ENCODE measurements at places on chromosomes 7 and 10. TPM values are rescaled to one million over a fixed set of nuclear protein-coding genes. Genes with fewer than 3 reads are reported as not detected.

- no peaks in the 10 kb centered on the region for H3K27me3 ChIP-seq
- DNase-seq: no peak
- H3K4me1 ChIP-seq: no peaks in the 10 kb centered on the region
- H3K27ac ChIP-seq: no peak overlapping the region
- no peak overlapping the region for H3K4me3 ChIP-seq
Measured at GRCh38 chr7:135808206-135808605, 59.6 kb upstream of the FAM180A start.

- no peaks in the 10 kb centered on the region for H3K27me3 ChIP-seq
- no peak overlapping the region for H3K4me3 ChIP-seq
- H3K4me1 ChIP-seq: peaks cover 20% of the 10 kb centered on the region
- peak overlapping the region; percentile 28 for H3K27ac ChIP-seq
- DNase-seq: peak; percentile 87
Measured at GRCh38 chr7:70647801-70648498, 484.0 kb upstream of the GALNT17 start.

Gene ALOX5
- total RNA-seq: 3.3 TPM

- no peak overlapping the region for H3K27ac ChIP-seq
- H3K4me3 ChIP-seq: no peak overlapping the region
- no peaks in the 10 kb centered on the region for H3K4me1 ChIP-seq
- peaks cover 6% of the 10 kb centered on the region for H3K27me3 ChIP-seq
- H3K36me3 ChIP-seq: no peaks in the 10 kb centered on the region
Measured at GRCh38 chr7:82441669-82442478, 1.7 kb downstream of the CACNA2D1 start.

Gene SP8
- not detected for total RNA-seq

DNA sequence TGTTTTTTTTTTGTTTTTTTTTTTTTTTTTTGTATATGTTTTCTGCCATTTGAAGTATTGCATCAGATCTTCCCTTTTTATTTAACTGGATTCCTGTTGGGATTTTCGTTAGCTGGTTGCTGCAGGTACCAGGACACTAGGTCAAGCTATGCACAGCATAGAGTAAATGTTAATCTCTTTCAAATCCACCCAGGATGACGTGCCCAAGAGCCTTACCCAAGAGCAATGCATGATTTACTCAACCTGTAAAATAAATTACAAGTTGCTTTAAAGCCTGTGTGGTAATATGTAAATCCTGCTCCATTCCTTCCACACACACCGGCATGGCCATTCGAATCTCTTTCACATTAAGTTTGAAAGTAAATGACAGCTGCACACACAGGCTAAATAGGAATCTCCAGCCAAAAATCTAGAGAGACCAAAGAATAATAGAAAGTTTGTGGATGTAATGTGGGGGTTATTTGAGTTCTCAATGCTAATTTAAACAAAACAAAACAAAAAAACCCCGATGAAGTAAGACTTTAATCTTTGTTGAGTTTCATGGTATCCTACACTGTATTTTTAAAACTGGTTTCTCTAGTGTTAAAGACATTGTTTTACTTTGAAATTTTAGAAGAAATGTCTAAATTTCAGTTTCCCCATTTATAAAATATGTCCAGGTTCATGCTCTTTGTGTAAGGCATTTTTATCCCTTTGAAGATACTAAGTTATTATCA lies 167.9 kb downstream of the FRMD4A start:
- H3K36me3 ChIP-seq: no peaks in the 10 kb centered on the region
- H3K27me3 ChIP-seq: no peaks in the 10 kb centered on the region
- no peak for DNase-seq
- no peak overlapping the region for H3K27ac ChIP-seq
- H3K4me3 ChIP-seq: no peak overlapping the region

DNA sequence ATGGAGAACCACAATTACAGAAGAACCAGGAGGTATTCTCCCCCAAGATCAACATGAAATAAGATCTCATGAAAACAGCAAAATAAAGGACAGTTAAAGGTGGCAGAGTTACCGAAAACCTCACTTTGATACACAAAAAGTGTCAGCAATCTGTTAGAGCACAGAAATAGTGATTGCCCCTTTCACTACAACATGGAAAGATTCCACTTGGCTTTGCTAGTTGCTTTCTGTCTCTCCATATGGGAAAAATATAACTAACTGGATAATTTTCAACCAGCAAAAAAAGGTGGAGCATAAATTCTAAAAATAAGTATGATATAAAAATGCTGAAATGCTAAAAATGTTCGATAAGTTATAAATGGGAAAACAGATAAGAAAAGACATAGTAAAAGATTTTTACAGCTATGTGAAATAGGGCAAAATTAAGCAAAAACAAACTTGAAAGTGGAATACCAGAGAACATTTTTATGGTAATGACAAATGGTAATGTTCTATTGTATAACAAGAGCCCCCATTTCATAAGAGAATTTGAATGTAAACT lies 90.2 kb downstream of the GPR85 start:
- H3K36me3 ChIP-seq: no peaks in the 10 kb centered on the region
- H3K4me3 ChIP-seq: no peak overlapping the region
- no peak for DNase-seq
- H3K27ac ChIP-seq: no peak overlapping the region
- no peaks in the 10 kb centered on the region for H3K27me3 ChIP-seq

Gene NUDT5
- total RNA-seq: 55.6 TPM

Gene PDSS1
- 3.3 TPM for total RNA-seq

Gene PCLO
- 0.03 TPM for total RNA-seq

- no peaks in the 10 kb centered on the region for H3K4me1 ChIP-seq
- no peaks in the 10 kb centered on the region for H3K27me3 ChIP-seq
- no peak overlapping the region for H3K4me3 ChIP-seq
- peaks cover 7% of the 10 kb centered on the region for H3K36me3 ChIP-seq
- DNase-seq: no peak
Measured at GRCh38 chr10:67971311-67971710, 86.9 kb downstream of the SIRT1 start.

Gene EVX1
- not detected for total RNA-seq

DNA sequence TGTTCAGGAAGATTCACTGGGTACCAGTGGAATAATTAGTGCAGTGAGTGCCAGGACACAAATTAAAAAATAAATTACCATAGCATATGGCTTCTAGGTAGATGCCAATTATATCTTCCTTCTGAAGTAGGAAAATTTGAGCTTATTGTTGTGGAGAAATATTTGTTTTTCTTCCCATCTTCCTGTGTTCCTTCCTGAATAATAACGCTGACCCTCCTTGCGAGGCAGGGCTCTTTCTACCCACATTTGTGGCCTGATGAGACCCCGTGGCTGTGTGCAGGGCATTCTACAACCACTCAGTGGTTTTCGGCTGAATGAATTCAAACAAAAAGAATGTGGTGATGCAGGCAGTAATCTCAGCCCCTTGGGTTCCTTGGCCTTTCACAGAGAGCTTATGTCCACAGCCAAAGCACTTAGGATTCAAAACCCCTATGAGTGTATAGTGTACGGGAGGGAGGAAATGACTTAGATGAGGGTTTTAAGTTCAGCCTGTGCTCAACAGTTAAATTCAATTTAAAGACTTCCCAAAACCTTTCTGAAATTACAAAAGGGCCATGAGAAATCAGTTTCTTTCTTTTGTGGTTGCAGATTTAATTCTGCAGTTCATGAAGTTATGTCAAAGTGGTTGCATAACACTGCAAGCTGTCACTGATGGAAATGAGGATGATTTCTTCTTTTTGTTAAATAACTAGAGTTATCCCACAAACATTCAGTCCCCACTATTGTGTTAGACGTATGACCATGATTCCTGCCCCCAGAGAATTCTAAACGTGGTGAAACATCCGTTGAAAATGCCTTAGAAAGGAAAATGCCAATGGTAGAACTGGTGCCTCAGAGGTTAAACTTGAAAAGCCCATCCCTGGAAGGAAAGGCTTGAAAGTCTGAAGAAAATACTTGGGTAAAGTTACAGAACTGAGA lies 255.3 kb downstream of the FZD1 start:
- H3K27ac ChIP-seq: no peak overlapping the region
- no peaks in the 10 kb centered on the region for H3K4me1 ChIP-seq
- H3K27me3 ChIP-seq: no peaks in the 10 kb centered on the region
- no peaks in the 10 kb centered on the region for H3K36me3 ChIP-seq
- DNase-seq: no peak
- no peak overlapping the region for H3K4me3 ChIP-seq

DNA sequence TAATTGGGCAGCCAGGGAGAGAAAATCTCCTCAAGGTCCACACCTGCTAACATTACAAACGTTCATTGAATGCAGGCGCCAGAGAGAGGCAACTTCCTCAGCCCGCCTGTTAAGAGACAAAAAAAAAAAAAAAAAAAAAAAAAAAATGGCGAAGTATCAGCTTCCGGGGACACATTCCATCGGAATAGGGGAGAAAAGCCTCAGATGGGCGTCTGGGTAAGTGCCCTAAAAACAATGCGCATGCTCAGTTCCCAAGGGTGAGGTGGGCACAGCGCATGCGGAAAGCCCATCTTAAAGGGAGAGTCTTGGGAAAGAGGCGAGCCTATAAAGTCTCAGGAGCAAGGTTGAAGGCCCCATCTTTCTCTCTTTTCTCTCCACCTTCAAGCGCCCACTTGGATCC lies 1139.7 kb upstream of the CELF2 start:
- H3K27ac ChIP-seq: no peak overlapping the region
- no peaks in the 10 kb centered on the region for H3K4me1 ChIP-seq
- no peak for DNase-seq
- no peak overlapping the region for H3K4me3 ChIP-seq
- no peaks in the 10 kb centered on the region for H3K36me3 ChIP-seq

GRCh38 chr10:48523212-48523819 lies 81.6 kb downstream of the ARHGAP22 start:
- H3K27me3 ChIP-seq: no peaks in the 10 kb centered on the region
- H3K4me1 ChIP-seq: no peaks in the 10 kb centered on the region
- H3K36me3 ChIP-seq: no peaks in the 10 kb centered on the region
- no peak overlapping the region for H3K27ac ChIP-seq
- DNase-seq: no peak
- no peak overlapping the region for H3K4me3 ChIP-seq

Gene ZP3
- 6.1 TPM for total RNA-seq

GRCh38 chr10:43229208-43230061 lies 37.4 kb downstream of the RASGEF1A start:
- no peaks in the 10 kb centered on the region for H3K36me3 ChIP-seq
- peaks cover 52% of the 10 kb centered on the region for H3K4me1 ChIP-seq
- peak overlapping the region; percentile 44 for H3K4me3 ChIP-seq
- H3K27ac ChIP-seq: no peak overlapping the region

DNA sequence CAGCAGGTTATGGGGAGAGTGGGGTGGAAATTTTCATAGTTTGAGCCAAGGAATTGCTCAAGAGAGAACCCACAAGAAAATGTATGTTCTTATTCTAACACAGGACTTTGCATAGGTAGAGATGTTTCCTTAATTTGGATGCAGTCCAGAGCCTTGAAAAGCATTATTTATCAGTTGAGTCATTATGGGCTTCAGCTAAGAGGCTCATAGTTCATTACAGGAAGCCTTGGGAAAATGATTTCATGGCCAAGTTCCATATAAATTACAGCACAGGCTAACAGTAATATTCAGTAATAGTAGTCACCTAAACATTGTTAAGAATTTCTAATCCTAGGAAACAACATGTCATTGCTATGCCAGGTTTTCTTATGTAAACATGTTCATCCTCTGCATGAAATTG lies 131.1 kb upstream of the PTPRZ1 start:
- H3K4me1 ChIP-seq: no peaks in the 10 kb centered on the region
- no peak overlapping the region for H3K4me3 ChIP-seq
- DNase-seq: no peak
- no peaks in the 10 kb centered on the region for H3K36me3 ChIP-seq
- H3K27ac ChIP-seq: no peak overlapping the region

GRCh38 chr10:2262878-2263277 lies 525.6 kb upstream of the ADARB2 start:
- no peak for DNase-seq
- H3K27me3 ChIP-seq: no peaks in the 10 kb centered on the region
- H3K27ac ChIP-seq: no peak overlapping the region
- H3K4me3 ChIP-seq: no peak overlapping the region
- no peaks in the 10 kb centered on the region for H3K36me3 ChIP-seq

Gene GRID2IP
- 0.81 TPM for total RNA-seq

DNA sequence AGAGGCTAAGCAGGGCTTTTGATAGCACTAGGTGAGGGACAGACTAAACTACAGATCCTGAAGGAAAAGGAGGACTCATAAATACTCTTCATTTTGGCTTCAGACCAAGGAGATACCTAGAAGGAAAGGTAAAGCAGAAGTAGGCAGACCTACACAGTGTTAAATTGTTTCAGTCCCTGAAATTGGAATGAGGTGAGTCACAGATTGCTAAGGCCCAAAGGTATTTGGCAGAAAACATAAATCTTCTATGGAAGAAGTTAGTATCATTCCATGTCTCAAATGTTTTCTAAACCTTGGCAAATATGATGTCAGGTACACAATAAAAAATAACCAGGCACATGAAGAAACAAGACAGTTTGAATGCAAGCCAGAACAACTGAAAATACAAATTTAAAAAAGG lies 30.0 kb downstream of the MTERF1 start:
- no peaks in the 10 kb centered on the region for H3K36me3 ChIP-seq
- DNase-seq: no peak
- no peaks in the 10 kb centered on the region for H3K27me3 ChIP-seq
- H3K27ac ChIP-seq: no peak overlapping the region

DNA sequence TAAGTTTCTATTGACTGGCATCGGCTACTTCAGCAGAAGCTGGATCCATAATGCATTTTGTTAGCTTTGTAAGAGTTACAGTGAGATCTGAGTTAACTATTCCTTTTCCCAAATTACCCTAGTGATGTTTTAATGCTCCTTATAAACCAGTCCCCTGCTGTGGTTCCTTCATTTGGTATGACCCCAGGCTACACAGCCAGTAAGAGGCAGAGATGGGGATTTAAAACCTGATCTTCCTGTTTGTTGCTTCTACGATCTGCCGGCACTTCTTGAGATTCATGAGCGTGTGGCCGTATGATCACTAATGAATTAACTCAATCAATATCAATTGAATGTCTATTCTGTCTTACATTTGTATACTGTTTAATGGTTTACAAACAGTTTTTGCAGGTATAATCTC lies 86.1 kb downstream of the CACNB2 start:
- H3K27me3 ChIP-seq: no peaks in the 10 kb centered on the region
- H3K36me3 ChIP-seq: no peaks in the 10 kb centered on the region
- no peak overlapping the region for H3K27ac ChIP-seq
- no peak for DNase-seq

Data from CD4-positive, alpha-beta memory T cell (primary cell).